Activated T-helper 2 cell treated with anti-CD3 and anti-CD28 coated beads, Interferon-gamma antibody, Interleukin-2, Interleukin-4, amounts not matched to agents 10 μg/mL and 5 μg/mL and 100 μg/mL, durations not matched to agents 14 hours and 24 hours and 36 hours (primary cell): ENCODE measurements at places on chromosomes 13 and 19.

GRCh38 chr19:7200736-7201135 lies 93.5 kb downstream of the INSR start:
- no peak for DNase-seq

DNA sequence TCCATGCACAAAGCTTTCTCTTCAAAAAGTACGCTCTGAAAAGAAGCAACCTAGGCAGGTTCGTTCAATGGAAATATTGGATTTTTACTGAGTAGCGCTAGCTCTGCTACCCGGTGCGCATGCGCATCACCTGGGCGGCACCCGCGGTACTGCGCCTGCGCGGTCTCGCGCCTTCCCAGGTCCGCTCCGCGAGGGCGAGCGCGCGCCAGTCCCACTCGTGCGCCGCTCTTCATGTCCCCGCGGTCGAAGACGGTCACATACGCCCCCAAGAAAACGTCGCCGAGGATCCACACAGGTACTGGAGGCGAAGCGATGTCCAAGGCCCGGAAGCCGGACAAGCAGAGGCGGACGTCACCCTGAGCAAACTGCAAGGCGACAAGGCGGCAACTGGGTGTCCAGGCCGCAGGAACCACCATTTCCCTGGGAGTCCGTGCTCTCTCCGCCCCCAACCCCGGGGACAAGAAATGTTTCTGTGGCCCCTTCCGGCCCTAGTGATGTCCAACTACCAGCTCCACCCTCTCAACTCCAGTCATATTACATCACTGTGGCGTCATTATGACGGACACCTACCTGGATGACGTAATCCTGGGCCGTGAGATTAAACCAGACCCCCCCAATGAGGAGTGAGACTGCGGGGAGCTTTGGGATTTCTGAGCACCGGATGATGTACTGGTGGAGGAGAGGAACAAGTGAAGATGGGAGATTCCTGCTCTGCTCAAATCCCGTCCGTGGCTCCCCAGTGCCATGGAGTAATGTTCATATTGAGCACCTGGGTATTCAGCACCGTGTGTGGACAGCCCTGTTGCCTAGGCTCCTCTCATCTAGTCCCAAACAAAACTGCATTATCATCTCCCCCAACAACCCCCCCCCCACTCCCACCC lies 4.8 kb upstream of the KCNC3 start:
- DNase-seq: peak; percentile 84

DNA sequence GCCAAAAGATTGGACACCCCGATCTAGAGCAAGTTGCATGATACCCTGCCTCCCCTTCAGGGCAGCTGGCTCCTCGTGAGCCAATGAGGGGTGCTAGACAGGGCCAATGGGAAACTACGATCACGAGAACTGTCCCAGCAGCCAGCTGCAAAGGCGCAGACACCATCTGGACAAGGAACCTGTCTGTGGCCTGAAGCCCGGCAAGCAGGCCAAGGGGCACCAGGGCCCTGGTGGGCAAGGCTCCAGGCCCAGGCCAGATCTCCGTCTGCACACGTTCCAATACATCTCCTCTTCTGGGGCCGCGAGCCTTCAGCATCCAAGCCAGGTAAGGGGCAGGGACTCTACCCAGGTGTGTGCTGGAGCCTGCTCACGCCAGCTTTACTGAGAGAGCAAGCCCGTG lies 20.2 kb downstream of the MED26 start:
- DNase-seq: no peak

DNA sequence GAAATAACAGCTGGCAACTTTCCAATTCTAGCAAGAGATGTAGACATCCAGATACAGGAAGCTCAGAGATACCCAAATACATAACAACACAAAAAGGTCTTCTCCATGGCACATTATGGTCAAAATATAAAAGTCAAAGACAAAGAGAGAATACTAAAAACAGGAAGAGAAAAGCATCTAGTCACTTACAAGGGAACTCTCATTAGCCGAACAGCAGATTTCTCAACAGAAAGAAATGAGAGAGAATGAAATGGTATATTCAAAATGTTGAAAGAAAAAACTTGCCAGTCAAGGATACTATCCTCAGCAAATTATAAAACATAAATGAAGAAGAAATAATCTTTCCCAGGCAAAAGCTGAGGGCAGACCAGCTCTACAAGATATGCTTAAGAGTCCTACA lies 12.4 kb downstream of the ZNF780A start:
- no peak for DNase-seq

DNA sequence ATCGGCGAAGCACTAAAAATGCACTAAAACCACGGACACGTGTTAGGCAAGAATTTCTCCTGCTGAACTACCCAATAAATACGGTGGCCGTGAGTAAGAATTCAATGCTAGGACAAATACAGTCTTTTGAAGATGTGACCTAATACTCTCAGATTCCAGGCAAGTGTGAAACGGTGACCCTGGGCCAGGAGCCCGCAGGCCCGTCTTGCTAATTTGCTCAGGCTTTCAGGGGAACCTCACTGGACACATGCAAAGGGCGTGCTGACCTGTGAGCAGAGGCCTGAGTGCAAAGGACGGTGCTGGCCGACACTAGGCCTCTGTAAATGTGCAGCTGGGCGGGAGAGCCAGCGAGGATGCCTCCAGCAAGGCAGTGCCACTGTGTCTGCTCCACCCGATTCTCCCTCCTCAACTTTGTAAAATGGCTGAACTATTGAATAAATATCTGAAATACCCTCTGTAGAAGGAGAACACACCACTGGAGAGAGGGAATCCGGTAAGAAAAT lies 70.1 kb downstream of the STK24 start:
- no peak for DNase-seq

GRCh38 chr19:55156202-55157063 lies 1.1 kb downstream of the TNNI3 start:
- DNase-seq: no peak

DNA sequence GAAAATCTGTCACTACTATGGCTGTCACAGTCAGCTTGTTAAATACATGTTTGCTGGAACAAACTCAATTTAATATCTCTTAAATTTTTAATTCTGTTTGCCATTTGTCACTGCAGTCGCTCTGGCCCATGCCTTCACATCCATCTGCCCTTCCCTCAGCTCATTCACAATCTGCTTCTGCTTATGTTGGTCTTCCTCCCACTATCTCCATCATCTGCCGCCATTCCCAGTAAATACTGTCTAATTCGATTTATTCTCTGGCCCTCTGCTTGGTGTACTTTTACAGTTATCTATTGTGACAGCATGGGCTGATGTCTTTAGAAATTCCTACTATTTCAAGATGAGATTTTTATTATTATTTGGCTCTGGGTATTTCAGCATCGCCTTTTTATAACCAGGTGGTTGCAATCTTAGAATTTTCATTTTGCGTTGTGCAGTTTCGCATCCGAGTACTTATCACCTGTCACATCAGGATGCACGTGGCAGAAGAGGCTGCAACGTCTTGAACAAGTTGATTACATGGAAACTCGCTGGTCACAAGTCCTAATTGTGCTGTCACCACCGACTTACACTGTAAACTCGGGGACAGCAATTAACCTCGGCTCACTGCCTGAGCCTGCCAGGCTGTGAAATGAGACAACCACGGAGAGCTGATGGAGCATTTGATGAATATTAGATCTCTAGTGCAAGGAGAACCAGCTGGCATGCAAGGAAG lies 158.4 kb downstream of the MYO16 start:
- no peak for DNase-seq

GRCh38 chr13:102400675-102401145 lies 1.1 kb downstream of the FGF14 start:
- no peak for DNase-seq

DNA sequence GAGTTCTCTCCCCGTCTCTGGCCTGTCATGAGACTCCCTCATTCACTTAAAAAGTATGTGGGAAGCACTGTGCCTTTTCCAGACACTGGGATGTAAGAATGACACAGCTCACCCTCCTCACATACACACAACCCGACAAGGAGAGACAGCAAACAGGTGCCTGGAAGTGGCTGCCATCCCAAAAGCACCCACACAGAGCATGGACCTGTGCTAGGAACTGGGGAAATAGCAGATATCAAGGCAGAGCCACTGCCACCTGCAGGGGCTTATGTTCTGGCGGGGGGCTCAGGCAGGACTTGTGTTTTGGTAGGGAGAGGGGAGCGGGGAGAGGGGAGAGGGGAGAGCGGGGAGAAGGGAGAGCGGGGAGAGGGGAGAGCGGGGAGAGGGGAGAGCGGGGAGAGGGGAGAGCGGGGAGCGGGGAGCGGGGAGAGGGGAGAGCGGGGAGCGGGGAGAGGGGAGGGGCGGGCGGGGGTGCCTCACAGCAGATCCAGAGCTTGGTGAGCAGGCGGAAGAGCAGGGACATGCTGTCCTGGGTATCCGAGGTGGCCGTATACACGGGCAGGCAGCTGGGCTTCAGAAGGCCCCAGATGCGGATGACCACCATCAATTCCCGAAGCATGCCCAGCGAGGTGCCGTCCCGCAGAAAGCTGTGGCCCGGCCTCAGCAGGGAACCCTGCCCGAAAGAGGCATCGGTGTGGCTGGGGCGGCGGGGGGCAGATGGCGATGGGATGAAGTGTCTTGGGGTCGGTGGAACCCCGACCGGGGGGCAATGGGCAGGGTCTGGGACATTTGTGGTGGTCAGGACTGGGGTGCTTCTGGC lies 12.2 kb downstream of the CFD start:
- DNase-seq: no peak

DNA sequence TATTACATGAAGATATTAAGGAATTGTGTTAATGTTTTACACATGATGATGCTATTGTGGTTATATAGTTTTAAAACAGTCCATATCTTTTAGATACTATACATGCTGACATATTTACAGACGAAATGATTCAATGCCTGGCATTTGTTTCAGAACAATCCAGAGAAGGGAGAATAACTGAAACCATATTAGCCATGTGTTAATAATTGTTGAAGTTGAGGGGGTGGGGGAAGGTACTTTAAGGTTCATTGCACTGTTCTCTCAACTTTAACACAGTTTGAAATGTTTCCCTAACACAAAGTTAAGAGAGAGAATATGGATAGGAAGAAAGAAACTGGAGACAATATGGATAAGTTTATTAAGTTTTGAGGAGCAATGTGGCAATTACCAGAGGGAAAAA lies 5.8 kb downstream of the CRYL1 start:
- no peak for DNase-seq

- DNase-seq: no peak
These were observed 774 bp downstream of the GGN start for GRCh38 chr19:38386971-38387549.

GRCh38 chr19:30017172-30017571 lies 75.1 kb downstream of the URI1 start:
- DNase-seq: no peak

GRCh38 chr19:35033067-35034004 lies 3.1 kb downstream of the SCN1B start:
- DNase-seq: no peak
